NAMALWA (cell line): ENCODE measurements at places on chromosomes 6 and 20.

DNA sequence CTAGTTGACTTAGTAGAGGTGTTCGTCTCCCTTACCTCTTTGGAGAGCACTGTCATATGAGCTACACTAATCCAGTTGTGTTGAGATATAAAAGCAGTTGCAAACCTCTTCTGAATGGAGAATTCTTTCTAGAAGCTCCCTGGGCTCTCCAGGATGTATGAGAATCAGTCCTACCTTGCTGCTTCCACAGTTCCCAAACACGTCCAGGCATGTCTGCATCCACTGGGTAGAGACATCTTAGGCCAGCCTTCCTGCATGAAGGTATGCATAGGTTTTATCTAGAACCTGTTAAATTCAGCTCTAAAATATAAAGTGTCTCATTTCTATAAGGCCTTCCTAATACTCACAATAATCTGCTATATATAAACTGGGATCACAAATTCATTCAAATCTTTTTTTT is 297.7 kb downstream of the CDC5L start:
- DNase-seq, result no peak

GRCh38 chr20:57156011-57156729 is 110.3 kb downstream of the BMP7 start:
- no peak for DNase-seq

GRCh38 chr20:9642882-9643281 is 128.5 kb downstream of the LAMP5 start:
- no peak for DNase-seq

- no peak for DNase-seq
Measured at GRCh38 chr6:82906489-82906888, 159.2 kb downstream of the UBE3D start.

DNA sequence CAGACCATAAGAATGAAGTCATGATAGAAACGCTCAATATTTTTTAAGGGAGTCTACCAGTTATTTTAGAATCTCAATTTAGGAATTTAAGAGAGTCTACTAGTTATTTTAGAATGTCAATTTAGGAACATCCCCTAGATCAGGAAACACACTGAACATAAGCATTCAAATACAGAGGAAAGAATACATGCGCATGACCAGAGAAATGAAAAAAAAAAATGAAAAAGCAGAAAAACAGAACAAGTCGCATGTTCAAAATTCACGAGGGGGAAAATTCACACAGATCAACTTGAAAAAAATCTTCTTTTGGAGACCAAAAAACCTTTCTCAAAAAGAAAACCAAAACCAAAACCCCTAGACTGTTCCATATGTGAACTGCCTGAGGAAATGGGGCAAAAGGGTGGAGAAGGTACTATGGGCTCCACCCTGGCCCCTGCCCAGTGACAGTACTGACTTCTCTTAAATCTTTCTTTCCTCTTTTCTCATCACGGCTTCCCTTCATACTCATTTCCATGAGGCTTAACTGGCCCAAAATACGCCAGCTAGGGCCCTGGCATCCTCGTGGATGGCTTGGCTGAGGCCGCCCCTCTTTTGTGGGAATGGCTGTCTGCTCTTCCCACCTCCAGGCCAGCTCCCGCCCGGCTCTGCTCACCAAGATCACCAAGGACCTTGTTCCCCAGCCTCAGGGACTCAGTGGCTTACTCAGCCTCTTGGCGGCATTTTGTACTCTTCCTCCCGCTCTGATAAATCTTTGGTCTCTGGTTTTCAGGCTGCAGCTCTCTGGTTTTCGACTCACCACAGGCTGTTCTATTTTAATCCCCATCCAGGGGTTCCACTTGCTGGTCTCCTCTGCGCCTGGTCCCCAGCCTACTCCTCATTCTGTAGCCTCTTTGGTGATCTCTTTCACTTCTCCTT is 11.2 kb downstream of the ZBTB2 start:
- DNase-seq, result no peak

DNA sequence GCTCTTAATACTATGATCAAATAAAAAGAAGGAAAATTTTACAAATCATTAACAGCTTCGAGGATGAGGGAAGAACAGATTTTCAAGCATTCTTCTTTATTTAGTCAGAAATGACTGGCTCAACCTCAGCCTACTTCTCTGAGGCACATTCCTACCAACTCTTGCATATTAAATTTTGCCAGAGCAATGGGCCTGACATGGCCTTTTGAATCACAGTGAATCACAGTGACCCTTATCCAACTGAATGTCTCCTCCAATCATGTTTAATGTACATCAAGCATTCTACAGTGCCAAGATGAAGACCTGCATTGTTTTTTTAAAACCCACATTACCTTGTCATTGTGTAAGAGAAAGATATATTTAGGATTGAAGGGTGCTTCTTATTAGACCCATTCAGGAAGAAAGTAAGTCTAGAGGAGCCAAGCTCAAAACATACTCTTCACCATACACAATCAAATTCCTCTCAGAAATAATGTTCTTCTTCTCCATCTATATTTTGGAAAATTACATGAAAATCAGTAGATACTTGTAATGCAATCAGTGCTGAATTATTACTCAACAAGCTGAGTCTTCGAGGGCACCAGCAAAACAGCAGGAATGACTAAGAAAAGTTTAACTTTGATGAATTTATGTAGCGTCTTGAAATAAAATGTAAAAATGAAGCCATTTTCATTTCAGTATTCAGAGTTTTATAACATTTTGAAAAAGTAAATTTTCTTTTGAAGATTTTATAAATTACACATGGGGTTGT is 44.1 kb upstream of the MOXD1 start:
- DNase-seq, result no peak

GRCh38 chr20:34163307-34163706 is 51.3 kb upstream of the EIF2S2 start:
- no peak for DNase-seq

- no peak for DNase-seq
Measured at GRCh38 chr20:23879811-23880374, 345 bp upstream of the CST5 start.

DNA sequence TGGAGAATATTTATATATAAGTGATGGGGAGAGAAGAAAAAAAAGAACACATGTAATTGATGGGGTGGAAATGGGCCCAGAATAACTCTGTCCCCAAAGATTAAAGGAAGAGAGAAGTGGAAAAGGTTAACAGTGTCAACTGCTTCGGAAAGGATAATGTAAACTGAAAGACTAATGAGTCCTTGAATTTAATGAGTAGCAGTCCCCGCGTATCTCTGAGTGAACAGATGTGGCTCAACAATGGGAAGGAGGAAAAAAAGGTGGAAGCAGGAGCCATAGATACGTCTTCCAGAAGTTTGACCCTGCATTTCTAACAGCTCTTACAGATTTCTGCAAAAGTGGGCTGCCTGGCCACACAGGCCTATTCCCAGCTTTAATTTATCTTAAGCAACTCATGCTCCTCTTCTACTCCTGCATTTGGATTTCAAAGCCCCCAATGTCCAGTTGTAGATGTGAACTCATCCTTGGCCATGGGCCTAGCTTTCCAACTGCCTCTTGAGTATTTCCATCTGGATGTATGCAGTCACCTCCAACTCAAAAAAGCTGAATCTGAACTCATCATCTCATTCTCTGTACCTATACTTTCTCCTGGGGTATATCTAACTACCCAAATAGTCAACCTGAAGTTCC is 61.3 kb downstream of the DST start:
- DNase-seq, result no peak

DNA sequence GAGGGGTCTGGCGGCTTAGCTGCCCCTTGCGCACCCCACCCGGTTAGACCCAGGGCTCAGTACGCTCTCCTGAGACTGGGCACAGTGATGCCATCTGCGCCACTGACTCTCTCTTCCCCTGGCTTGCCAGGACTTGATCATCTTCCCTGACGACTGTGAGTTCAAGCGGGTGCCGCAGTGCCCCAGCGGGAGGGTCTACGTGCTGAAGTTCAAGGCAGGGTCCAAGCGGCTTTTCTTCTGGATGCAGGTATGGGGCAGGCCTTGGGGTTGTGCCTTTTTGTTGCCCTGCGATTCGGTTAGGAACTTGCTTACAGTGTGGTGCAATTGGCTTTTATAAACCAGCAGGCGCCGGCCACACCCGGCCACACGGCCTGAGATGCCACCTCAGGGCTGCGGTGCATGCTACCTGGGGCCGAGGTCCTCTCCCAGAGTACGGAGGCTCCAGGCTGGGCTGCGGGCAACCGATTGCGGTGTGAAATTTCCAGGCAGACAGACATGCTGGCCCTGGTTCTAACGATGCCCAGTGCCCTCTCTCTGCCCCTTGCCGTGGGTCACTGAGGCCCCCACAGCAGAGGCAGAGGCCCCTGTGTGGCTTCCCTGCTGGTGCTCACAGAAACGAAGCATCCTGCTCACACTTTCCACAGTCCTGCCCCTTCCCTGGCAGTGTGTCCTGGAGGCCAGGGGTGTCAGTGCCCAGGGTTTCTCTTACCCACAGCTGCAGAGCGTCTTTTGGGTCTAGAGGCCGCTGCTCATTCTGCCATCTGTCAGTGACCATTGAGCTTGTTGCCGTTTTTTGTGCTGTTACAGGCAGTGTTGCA is 1.7 kb downstream of the ADRM1 start:
- DNase-seq, result no peak

GRCh38 chr6:13203145-13203544 is 125.2 kb downstream of the TBC1D7 start:
- no peak for DNase-seq

- DNase-seq, result no peak
Measured at GRCh38 chr6:111625461-111626391, 20.0 kb upstream of the TRAF3IP2 start.

DNA sequence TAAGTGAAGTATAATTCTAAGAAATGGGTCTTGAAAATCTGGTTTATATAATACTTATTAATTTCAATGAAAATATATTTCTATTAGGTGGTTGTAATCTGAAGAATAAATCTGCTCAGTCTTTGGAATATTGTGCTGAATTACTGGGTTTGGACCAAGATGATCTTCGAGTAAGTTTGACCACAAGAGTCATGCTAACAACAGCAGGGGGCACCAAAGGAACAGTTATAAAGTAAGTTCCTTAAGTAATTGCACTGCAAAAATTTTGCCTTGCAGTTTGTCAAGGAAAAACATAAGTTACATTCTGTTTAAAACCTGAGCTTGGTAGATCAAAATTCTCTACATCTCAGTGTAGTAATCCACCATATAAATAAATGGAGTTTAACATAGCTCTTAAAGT is 106.0 kb downstream of the MYO6 start:
- DNase-seq, result peak; percentile 73

DNA sequence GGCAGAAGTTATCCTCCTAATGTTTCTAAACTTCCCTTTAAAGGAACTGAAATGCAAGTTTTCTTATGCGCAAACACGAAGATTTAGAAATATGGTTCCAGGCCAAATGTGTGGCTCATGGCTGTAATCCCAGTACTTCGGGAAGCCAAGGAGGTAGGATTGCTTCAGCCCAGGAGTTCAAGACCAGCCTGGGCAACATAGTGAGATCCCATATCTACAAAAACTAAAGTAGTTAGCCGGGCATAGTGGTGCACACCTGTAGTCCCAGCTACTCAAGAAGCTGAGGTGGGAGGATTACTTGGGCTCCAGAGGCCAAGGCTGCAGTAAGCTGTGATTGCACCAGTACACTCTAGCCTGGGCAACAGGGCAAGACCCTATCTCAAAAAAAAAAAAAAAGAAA is 95.8 kb upstream of the SCAF8 start:
- no peak for DNase-seq

- no peak for DNase-seq
Measured at GRCh38 chr6:79423216-79423615, 114.0 kb downstream of the LCA5 start.

DNA sequence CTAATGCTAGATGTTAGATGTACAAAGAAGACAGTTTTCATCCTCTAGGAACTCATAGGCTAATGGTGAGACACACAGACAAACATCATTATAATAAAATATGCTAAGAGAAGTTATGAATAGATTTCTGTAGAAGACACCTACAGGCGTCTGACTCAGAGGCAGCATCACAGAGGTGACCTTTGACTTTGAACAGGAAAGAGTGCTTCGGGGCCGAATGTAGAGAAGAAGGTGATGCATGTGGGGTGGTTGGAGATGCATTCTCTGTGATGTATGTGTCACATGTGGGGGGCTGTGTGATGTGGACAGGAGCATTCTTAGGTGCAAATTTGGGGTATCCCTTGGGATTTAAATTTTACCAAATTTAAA is 6.8 kb downstream of the GUCA1A start:
- no peak for DNase-seq

DNA sequence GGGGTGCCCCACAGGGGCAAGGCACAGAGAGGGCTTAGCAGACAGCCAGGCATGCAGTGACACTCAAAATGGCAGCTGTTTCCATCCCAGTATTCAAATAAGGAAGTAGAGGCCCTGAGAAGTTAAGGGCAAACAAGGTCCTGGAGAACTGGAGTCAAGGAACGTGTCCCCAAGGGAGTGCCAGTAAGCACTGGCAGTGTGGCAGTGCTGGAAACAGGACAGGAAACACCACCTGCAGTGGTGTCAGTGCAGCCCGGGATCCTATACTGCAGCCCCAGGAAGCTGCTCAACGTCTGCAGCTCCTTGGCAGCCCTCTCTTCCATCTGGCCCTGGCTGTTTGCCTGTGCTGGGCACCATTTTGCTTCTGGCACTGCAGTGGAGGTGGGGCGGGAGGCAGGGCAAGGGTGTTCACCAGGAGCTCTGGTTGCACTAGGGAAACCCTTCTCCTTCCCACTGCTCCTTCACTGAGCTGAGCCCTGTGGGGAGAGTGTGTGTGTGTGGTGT is 56.3 kb downstream of the EDN3 start:
- DNase-seq, result no peak

GRCh38 chr6:119313937-119314884 is 35.4 kb downstream of the MAN1A1 start:
- DNase-seq, result peak; percentile 49

DNA sequence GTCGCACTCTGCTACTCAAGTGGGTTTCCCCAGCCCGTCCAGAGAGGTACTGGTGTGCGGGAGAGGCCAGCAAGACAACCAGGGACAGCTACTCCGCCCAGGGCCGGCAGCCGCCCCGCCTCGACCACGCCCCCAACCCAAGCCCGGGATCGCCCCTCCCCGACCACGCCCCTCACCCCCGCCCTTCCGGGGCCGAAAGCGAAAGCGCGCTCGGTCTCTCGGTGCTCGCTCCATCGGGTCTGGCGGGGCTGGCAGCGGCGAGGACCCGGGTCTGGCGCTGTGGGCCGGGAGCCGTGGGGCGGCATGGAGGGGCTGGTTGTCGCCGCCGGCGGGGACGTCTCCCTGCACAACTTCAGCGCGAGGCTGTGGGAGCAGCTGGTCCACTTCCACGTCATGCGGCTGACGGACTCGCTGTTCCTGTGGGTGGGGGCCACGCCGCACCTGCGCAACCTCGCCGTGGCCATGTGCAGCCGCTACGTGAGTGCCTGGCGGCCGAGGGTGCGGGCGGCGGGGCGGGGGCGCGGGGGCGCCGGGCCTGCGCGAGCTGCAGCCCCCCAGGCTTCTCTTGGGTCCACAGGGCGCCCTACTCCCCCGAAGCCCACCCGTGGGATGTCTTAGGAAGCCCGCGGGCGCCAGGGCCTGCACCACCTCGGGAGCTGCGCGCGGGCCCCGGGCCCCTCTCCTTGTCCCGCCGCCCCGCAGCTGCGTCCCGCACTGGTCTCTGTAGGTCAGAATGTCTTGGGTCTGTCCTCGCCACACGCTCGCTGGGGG is at the start of gene PSMG4:
Gene PSMG4, plus strand, starts transcription at position 228 of the 771 bp plus-strand sequence. Its CDS starts 76 bp downstream, at position 304.
- peak; percentile 84 for DNase-seq
